ENCODE measurements at places on chromosomes 1 and 21.

DNA sequence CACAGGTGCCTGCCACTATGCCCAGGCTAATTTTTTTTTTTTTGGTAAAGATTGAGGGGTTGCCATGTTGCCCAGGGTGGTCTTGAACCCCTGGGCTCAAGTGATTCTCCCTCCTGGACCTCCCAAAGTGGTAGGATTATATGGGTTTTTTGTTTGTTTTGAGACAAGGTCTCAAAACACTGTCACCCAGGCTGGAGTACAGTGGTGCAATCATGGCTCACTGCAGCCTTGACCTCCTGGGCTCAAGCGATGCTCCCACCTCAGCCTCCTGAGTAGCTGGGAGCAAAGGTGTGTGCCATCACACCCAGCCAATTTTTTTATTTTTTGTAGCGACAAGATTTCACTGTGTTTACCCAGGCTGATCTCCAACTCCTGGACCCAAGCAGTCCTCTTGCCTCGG lies 8.9 kb upstream of the RCAN3 start:
- DNase-seq, result no peak

GRCh38 chr1:111476761-111477309 lies 3.1 kb downstream of the C1orf162 start:
- no peak for DNase-seq

GRCh38 chr1:212700892-212701819 lies 1.5 kb upstream of the BATF3 start:
- peak; percentile 71 for DNase-seq

- DNase-seq, result no peak
Measured at GRCh38 chr1:116794804-116795481, 40.7 kb downstream of the CD2 start.

DNA sequence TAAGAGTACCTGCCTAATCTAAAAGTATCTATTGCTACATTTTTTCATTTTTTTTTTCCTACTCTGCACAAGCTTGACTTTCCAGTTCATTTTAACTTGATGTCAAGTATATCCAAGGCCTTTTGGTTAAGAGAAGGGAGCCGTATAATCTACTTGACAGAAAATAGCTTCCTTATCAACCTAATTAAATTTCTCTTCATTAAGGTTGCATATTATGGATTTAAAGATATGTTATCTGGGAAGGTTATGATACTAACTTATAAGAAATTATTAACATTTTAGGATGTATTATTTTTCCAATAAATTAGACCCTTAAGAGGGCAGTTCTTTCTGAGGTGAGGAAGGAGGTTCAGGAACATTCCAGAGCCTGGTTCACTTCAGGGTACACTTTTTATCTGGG lies 83.1 kb upstream of the SGIP1 start:
- no peak for DNase-seq

GRCh38 chr1:8362701-8363101 lies 44.8 kb downstream of the SLC45A1 start:
- no peak for DNase-seq

DNA sequence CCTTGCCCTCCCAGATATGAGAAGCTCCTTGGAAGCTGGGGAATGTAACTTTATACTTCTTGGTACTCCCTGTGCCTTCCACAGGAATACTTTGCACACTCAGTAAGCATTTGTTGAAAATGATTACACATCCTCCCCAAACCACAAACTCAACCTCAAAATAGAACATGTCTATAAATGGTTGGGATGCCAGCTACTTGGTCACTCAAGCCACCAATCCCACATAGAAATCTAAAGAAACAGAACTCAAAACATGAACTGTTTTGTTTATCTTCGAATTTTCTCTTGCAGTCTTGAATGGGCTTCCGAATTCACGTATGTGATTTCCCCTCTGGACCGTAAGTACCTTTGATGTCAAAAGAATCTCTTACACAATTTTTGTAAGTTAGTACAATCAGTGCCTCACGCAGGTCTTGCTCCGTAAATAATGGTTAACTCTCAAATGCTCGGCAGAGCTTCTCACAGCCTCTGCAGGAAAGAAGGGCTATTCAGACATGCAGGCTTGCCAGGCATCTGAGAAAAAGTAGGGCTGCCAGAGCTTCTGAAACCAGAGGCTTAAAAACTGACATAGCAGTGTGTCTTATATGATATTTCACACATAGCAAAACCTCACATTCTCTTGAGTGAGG lies 26.9 kb downstream of the SORT1 start:
- no peak for DNase-seq

- DNase-seq, result no peak
Measured at GRCh38 chr1:42932442-42932941, 26.2 kb downstream of the SLC2A1 start.
